ENCODE measurements at places on chromosomes 2 and 18.

DNA sequence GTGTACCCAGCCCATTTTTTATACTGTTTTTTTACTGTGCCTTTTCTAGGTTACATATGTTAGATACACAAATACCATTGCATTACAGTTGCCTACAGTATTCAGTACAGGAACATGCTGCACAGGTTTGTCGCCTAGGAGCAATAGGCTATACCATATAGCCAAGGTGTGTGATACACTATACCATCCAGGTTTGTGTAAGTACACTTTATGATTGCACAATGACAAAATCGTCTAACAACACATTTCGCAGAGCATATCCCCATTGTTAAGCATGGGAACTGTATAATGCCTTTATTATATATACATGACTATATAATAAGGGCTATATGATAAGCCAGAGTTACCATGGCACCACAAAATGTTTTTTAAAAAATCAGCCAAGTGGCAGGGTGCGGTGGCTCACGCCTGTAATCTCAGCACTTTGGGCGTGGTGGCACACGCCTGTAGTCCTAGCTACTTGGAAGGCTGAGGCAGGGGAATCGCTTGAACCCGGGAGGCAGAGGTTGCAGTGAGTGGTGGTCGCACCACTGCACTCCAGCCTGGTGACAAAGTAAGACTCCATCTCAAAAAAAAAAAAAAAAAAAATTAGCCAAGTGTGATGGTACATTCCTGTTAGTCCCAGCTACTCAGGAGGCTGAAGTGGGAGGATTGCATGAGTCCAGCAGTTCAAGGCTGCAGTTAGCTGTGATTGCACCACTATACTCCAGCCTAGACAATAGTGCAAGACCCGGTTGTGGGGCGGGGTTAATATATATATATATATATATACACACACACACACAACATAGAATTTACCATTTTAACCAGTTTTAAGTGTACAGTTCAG lies 2.8 kb upstream of the CENPA start:
- DNase-seq: no peak

- no peak for DNase-seq
Observed at GRCh38 chr2:172081221-172082022, 3.9 kb upstream of the DLX1 start.

DNA sequence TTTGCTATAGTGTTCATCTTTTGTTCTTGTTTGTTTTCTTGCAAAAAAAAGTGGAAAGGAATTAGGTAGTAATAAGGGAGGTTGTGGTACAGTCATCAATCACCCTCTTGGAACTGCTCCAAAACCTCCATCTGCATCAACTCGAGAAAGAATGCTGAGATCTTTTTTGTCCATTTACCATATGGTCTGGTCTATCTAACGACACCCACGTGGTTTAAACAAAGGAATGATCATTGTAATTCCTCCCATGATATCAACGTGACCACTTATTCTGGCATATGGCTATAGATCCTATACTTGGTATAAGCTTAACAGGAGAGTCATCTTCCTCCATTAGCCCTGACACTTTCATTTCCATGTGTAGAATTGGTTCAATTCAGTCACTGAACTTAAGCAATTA lies 1025.3 kb upstream of the NXPH2 start:
- no peak for DNase-seq

DNA sequence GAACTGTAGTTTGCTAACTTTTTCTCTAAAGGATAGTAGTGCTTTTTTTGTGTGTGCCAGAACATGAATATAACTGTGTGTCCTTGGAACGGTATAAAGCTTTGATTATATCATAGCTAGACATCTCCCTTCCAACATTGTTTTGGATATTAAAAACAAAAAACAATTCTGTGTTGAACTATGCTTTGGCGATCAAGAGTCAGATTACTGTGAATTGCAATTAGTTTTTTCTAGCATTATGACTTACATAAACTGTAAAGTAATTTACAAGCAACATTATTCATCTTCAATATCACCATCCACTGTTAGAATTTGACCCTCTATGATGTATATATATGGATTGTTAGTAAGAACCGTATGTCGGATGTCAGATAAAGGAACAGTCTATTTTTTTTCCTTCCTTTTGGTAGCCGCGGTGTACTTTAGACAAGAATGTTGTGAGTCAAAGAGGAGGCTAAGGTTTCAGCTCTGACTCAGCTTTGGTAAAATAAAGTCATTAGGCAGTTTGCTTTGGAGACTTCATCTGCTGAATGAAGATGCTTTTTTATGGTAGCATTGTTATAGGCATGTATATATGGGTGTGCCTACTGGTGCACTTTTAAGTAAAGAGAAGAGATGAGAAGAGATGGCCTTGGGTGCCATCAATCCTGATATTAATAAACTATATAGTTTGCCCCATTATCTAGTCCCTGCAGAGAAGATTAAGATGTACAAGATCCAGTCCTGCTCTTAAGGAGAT lies 76.4 kb downstream of the LTBP1 start:
- DNase-seq: no peak

DNA sequence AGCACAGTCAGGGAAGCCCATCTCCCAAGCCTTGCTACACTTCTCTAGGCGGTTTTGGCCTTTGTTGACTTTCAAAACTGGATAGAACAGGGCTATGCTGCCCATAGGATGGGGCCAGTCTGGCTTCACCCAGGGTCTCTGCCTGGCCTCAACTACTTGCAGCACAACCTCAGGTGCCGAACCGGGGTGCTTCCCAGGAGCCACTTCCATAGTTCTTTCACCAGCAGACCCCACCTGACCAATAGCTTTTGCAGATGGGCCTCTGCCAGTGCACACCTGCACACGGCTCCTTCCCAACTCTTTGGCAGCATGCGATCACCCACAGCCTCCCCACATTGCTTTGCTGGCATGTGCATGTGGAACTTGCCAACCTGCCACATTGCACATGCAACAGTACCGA lies 331.6 kb downstream of the CPS1 start:
- no peak for DNase-seq

- no peak for DNase-seq
Observed at GRCh38 chr2:31108561-31109286, 29.5 kb downstream of the GALNT14 start.

GRCh38 chr18:5961097-5961827 lies 65.9 kb upstream of the TMEM200C start:
- DNase-seq: no peak

DNA sequence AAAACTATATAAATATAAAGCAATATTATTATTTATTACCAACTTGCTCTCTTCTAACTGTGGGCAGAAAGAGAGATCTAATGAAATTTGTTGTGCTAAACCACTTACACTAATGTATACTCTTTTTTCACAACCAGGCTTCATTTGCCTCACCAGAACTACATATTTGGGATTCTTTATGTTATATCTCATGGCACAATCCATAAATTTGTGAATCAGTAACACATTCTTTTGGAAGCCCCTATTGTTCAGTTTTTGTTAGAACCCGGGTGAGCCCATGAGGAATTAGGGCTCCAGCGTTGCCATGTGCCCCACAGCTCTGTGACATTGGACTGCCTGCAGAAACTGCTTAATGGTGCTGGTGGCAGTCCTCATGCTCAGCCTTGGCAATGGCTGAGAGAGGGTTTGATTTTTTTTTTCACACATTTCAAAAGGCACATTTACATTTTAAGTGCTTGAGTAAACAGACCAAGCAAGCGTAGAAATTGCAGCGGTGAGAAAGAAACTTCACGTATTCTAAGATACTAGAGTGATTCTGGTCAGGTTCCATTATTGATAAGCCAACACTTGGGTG lies 15.3 kb downstream of the VIT start:
- DNase-seq: no peak

- DNase-seq: no peak
Observed at GRCh38 chr2:174561283-174561971, 36.2 kb downstream of the WIPF1 start.

DNA sequence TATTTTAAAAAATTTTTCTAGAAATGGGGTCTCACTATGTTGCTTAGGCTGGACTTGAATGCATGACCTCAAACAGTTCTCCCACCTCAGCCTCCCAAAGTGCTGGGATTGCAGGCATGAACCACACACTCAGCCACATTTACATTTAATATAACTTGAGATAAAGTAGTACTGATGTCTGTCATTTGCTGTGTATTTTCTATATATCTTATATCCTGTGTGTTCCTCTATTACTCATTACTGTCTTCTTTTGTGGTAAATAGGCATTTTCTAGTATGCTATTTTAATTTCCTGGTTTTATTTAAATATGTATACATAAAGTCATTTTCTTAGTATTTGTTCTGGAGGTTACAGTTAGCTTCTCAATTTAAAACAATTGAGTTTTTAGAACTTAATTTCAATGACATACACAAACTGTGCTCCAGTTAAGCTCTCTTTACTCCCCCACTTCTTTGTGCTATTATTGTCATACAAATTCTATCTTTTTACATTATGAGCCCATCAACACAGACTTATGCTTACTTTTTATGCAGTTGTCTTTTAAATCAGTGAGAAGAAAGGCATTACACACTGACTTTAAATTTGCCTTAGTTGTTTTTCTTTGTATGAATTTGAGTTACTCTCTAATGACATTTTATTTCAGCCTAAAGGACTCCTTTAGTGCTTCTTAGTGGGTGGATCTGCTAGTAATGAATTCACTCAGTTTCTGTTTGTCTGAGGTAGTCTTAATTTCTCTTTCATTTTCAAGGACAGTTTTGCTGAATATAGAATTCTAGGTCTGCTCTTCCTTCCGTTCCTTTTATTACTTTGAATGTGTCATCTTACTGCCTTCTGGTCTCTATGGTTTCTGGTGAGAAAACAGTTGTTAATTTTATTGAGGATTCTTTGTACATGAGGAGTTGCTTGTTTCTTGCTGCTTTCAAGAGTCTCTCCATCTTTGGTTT lies 6.2 kb upstream of the INPP4A start:
- peak; percentile 66 for DNase-seq

- DNase-seq: no peak
Observed at GRCh38 chr18:62409821-62410220, 84.7 kb downstream of the TNFRSF11A start.

Measured in inflammatory macrophage treated with lipopolysaccharide for 4 hours (primary cell).